ENCODE measurements at places on chromosomes 12 and 14.

DNA sequence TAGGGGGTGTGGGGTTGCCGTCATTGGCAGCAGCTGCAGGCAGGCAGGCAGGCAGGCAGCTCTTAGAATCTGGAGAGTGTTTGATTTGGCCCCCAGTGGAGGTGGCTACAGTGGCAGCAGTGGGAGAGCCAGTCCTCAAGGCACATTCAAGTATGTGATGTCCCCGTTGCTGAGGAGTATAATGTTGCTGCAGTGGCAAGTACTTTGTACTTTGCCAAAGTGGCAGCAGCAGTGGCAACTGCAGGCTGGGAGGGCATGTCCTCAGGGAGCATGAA, 147.1 kb downstream of the PAPOLA start:
- no peak for DNase-seq

DNA sequence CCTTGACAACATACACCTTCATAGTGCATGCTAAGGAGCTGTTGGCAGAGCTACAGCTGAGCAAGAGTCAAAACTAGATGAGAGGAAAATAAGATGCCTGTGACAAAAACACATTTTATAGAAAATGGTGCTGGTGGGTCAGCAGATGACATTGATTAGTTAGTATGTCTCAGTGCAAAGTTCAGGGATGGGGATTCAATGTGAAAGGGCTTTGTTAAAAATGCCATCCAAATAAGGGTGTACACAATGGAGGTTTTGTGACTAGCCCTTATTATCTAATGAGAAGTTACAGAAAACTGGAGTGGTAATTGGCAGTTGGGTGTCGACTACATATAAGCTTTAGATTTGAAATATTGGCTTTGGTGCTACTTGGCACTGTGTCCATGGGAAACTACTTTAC, 169.0 kb downstream of the MON2 start:
- no peak for DNase-seq

DNA sequence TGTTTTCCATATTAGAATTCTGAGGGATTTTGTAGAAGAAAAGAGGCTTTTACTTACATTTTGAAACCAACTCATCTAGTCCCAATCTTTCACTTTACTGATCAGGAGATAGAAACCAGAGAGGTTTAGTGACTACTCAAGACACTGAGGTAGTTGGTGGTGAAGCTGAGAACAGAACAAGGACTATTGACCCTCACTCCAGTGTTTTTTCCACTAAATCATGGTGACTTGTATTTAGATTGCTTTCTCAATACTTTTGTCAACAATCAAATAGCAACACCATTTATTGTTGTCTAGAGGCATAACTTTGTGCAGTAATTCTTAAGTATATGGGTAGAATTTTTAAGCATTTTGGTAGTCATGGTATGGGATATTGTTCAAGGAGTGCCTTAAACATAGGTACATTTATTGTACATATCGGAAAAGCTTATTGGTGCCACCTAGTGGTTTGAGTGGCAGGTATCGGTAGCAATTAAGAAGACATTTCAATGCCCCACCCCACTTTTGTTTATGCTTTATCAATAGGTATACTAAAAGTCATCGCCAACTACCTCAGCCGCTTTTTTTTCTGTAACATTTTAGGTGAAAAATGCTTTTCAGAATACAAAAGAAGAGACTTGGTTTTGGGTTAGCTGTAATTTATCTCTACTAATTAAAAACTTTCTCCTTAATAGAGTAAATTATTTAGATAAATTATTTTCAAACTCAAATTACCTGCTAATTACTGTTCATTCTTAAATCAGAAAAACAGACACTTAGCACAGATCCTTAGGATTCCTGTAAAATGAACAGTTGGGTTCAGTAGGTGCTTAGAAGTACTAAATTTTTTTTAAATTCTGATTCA, 47.3 kb upstream of the PAWR start:
- DNase-seq: no peak

DNA sequence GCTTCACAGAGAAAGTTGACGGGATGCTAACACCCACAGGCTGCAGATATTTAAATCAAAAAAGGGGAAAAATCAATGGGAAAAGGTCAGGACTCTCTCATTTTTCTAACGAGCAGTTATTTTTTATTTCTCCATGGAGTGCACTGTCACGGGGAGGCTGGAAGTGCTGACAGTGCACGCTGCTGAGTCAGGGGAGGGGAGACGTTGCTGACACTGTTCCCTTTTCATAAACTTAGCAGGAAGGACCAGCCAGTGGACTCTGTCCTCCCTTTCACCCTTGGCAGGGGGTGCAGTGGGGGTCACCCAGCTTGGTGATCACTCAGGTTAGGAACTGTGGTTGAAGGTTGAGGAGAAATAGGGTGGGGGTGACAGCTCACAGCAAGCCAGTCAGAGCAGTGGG, 65.6 kb upstream of the FUT8 start:
- no peak for DNase-seq

DNA sequence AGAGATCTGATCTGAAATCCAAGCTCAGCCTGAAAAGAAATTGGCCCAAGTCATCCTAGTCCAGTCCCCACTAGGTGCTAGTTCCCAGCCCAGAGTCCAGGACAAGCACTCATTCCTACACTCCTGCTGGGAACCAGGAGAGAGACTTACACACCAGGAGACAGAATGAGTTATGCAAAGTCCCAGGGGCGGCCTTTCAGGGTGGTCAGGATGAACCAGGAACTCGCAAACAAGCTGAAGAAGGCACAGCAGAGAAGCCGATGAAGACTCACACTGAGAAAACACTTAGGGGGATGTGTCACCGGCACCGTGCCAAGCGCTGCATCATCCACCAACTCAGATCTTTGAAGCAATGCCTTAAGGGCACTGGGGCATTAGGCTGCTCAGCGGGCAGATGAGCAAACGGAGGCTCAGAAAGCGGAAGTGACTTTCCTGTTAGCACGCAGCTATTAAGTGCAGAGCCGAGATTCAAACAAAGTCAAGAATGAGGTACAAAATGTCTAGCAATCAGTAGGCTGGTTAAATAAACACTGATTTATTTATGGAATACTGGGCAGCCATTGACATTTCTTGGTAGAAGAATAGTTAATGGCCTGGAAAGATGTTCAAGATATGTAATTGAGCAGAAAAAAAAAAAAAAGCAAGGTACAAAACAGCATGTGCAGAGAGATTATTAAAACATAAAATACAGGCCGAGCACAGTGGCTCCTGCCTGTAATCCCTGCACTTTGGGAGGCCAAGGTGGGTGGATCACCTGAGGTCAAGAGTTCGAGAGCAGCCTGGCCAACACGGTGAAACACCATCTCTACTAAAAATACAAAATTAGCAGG, 78.7 kb downstream of the LRRC74A start:
- DNase-seq: peak; percentile 49

- DNase-seq: no peak
Observed at GRCh38 chr12:111389635-111390034, 16.1 kb upstream of the SH2B3 start.

DNA sequence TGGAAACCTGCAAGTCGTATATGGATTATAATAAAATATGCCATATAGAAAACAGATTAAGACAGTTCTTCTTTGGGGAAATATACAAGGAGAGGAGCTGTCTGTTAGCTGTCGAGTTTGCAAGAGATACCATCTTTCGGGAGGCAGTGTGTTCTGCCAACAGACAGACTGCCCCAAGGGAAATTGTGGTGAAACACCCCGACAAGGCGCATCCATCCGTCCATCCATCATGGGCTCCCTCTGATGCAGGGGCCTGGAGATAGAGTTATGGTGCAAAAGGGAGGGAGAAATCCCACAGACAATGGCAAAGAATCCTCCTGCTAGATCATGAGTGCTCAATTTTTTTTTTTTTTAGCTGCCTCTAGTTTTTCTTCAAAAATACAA, 156.3 kb downstream of the DPF3 start:
- DNase-seq: no peak

DNA sequence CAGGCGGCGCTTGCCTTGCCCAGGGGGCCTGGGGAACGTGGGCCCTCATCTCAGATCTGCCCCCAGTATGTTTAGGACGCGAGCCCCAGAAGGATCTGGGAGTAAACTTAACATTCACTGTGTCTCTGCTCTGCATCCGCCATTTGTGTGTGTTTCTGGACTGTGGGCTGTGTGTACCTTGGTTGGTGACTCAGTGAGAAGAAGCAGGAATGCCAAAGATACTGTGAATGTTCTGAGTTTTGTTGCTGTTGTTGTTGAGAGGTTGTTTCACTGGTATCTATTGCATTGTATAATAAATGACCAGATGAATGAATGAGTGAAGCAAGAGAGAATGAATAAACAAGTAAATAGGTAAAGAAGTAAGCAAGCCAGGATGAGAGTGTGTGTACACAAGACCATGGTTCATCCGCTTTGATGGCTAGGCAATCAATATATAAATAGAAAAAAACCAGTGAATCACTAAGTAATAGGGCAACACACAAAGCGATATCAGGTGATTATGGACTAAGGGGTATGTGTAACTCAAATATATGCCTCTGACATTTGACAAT, 20.5 kb downstream of the MEG3 start:
- DNase-seq: no peak
